CD4-positive, alpha-beta T cell treated with Interleukin-17A for 1 hour (primary cell): ENCODE measurements at places on chromosomes 4 and X.
A peak's percentile ranks its signal among the peaks of the same experiment; 100 is the strongest.

DNA sequence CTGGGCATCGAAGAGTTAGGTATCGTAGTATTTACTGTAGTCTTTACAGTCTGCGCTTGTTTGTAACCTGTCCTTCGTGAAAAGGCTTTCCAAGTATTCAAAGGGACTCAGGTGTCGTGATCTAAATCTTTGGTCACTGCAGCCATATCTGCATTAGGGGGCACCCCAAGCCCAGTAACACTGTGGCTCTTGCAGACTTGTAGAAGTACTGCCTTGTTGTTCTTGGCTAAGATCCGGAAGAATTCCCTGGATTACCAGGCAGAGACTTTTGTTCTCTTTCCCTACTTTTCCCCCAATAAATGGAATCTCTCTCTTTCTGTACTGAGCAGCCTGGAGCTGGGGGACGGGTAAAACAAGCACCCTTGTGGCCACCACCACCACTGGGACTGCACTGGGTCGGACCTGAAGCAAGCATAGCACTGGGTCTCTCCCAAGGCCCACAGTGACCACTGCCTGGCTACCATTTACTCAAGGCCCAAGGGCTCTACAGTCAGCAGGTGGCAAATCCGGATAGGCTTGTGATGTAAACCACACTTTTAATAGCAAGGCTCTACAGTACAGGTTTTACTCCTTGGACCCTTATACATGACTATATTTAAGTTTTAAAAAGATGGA is 12.0 kb downstream of the CXorf58 start:
- no peak for DNase-seq

DNA sequence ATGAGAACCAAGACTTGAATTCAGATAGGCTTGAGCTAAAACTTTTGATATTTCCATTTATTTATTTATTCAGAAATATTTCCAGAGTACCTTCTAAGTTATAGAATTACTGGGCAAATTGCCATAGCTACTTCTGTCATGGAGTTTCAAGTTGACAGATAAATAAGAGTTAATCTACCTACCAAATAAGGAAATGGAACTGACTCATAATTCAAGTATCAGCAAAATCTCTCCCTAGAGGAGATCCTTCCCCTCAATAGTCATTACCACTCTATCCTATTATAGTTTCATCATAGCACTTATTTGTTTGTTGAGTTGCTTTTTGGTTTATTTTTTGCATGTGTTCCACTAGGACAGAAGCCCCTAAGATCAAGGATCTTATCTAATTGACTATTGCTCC is 48.8 kb upstream of the CCSER1 start:
- DNase-seq, result no peak

GRCh38 chr4:146522098-146522868 is 543 bp upstream of the SLC10A7 start:
- DNase-seq, result peak; percentile 87

DNA sequence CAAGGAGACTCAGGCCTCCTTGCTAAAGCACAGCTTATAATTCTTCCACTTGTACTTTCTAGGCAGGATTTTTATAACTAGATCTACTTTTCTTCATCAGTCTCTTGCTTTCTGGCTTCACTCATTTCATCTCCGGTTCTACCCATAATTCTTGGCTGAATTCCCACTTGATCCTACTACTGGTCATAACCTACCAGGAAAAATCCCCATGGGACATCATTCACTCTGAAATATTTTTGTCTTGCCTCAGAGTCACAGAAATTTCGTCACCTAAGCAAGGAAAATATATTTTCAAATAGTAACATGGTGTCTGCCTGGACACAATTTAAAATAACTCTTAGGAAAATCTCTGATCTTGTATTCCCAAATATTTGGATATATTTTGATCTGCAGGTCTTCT is 122.3 kb downstream of the TEX13A start:
- no peak for DNase-seq

DNA sequence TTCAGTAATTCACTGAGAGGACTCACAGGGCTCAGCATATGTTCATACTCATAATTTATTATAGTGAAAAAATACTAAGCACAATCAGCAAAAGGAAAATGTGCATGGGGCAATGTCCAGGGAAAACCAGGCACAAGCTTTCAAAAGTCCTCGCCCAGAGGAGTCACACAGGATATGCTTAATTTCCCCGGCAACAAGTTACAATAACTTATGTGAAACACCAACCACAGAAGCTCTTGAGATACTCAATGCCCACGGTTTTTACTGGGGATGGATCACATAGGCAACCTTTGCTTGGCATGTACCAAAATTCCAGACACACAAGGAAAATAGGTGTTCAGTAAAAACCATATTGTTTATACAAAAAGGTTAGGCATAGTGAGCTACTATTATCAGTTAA is 38.5 kb upstream of the STPG2 start:
- no peak for DNase-seq

DNA sequence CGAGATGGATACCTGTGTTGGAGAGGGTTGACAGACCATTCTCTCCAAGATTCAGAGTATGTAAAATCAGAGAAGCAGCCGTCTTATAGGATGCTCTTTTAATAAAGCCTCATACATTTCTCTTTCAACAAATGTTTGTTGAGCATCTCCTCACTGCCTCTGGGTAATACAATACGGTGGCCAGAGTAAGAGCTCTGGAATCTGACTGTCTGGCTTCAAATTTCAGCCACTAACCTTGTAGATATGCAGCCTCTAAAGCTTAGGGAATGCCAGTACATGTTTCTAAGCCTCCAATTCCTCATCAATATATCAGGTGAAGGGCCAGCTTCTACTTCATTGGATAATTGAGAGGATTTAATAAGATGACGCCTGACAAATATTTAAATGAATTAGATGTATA is 61.3 kb downstream of the CLNK start:
- DNase-seq, result no peak

- DNase-seq, result no peak
Observed at GRCh38 chrX:1140236-1140681, 72.2 kb downstream of the CRLF2 start.

- peak; percentile 20 for DNase-seq
Observed at GRCh38 chr4:140790765-140791164, 34.6 kb upstream of the TBC1D9 start.

DNA sequence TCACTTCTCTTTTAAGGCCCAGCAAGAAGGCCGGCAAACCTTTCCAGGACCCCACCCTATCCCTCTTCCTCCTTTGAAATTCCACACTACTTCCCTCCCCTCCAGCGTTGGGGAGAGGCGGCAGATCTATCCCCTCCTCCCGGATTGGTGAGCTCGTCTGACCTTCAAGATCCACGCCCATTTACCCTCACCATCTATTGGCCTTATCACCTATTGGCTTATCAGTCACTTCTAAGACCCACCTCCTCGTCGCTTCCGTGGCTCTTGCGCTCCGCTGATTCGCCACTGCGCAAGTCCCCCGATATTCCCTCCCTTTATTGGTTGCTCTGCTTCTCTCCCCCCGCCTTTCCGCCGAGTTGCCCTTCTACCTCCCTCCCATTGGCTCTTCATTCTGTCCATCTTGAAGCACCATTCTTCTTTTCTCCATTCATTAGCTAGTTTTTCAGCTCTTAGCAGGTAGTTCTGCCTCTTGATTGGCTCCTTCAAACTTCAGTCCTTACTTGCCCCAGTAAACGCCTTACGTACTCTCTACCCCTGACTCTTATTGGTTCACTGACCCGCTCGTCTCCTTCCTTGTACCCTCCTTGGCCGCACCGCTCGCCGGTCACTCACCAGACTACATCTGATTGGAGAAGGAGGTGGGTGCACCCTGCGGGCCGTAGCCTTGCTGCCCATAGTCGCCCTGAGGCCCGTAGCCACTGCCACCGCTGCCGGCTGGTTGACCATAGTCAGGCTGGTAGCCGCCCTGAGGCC is 4.8 kb upstream of the PRICKLE3 start:
- peak; percentile 96 for DNase-seq

- DNase-seq, result no peak
Observed at GRCh38 chr4:101701551-101701950, 89.0 kb upstream of the BANK1 start.

- DNase-seq, result no peak
Observed at GRCh38 chr4:87068583-87069021, 133.8 kb downstream of the AFF1 start.

DNA sequence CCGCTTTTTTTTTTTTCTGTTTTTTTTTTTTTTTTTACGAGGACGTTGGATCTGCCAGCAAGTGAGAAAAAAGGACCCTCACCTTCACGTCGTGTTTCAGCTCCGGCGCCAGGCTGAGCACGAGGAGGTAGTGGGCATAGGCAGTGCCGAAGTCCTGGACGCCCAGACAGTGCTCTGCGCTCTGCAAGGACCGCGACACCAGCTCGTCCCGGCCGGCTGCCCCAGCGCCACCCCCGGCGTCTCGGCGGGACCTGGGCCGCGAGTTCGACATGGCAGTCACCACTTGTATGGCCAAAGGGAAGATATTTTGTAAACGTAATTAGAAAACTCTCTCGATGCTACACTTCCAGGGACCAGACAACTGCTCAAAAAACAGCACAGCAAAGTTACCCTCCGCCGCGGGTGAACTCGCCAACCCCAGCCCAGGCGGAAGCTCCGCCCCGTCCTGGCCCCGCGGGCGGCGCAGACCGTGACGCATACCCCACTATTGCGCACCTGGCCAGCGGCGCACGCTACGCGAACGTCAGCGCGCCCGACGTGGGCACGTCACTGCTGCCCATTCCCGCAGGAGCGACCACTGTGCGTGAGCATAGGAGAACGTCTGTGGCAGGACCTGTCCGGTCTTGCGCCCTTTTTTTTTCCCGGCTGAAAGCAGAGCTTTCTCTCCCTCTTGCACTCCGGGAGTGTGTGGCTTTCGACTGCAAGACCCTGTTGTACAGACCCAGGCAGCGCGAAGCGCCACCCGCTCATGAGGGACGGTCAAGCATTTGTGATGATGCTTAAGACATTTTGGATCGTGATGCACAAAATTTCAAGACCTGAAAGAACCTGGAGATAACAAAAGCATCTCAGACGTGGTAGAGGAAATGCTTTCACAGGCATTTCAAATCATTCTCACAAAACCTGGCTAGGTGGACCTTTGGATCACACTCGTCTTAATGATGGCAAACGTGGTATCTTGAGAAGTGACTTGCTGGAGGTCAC is at the start of gene PRMT9:
Gene PRMT9 (minus strand): TSS at position 447 of the 984 bp plus-strand sequence. CDS start 176 bp downstream, at position 271.
- peak; percentile 86 for DNase-seq

GRCh38 chr4:105075045-105075444 is 71.6 kb upstream of the TET2 start:
- no peak for DNase-seq

- no peak for DNase-seq
Observed at GRCh38 chrX:129462707-129463106, 60.6 kb downstream of the SMARCA1 start.

GRCh38 chrX:24305905-24306304 is 8.0 kb downstream of the SUPT20HL2 start:
- DNase-seq, result no peak

DNA sequence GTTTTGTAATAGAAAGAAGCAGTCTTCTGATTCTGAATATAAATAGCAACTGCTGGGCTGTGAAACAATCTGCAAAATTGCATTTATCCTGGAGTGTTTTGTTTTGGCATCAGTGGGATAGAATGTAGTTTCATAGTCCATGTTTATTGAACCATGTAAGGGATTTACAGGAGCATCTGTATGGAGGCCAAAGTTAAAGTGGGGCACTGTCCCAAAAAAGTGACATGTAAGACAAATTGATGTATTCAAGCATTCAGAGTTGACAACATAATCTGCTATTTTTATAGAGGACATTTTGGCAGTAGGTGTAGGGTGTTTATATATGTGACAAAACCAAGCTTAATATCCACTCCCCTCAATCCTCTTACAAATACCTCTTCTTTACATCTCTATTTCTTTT is 200.5 kb upstream of the ANK2 start:
- no peak for DNase-seq

DNA sequence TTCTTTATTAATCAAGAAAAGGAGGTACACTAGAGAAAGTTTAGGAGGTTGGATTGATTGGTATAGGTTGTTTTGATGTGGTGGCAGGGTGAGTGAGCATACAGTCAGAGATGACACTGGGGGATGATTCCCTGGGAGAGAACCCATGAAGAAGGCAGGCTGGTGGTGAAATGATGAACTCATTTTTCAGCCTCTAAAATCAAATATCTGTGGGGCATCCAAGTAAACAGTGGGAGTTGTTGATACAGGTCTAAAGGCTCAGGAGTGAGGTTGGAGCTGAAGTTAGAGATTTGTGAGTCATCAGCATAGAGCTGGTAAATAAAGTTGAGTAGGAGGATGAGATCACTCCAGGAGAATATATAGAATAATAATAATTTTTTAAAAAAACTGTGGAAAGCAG is 10.0 kb upstream of the AP1S2 start:
- no peak for DNase-seq

GRCh38 chr4:98199247-98199646 is 56.0 kb upstream of the STPG2 start:
- no peak for DNase-seq

- no peak for DNase-seq
Observed at GRCh38 chr4:159435561-159436023, 332.7 kb downstream of the RAPGEF2 start.

GRCh38 chrX:77689376-77689775 is 96.6 kb downstream of the ATRX start:
- no peak for DNase-seq

- no peak for DNase-seq
Observed at GRCh38 chr4:173516621-173517524, 13.2 kb downstream of the HAND2 start.

- DNase-seq, result no peak
Observed at GRCh38 chr4:41256740-41257256, at the start of gene UCHL1. Gene UCHL1 (plus strand): TSS chr4:41256928. CDS start chr4:41256977, 49 bp downstream.

DNA sequence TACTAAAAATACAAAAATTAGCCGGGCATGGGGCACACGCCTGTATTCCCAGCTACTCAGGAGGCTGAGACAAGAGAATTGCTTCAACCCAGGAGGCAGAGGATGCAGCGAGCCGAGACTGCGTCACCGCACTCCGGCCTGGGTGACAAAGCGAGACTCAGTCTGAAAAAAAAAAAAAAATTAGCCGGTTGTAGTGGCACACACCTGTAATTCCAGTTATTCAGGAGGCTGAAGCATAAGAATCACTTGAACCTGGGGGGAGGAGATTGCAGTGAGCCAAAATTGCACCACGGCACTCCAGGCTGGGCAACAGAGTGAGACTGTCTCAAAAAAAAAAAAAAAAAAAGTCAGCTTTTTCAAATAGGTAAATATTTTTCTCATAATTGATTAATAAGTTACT is 71.9 kb downstream of the WDFY3 start:
- no peak for DNase-seq
